ENCODE measurements at places on chromosomes 6 and 20.

DNA sequence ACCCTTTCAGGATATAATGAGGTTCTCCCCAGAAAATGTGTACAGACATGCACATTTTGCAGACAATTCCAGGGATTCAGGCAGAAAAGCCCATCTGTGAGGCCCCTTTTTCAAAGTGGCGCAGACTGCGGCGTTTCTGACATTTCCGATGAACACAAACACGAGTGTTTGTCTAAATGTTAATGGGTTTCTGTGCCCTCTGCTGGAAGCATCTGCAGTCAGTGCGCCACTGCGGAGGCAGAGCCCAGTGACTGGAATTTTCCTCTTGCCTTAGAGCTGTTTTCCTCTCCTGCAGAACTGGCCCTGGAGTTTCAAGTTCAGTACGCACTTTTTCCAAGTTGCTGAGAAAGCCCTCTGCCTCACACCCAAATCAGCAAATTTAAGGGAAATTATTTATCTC is 15.3 kb downstream of the ANKRD60 start:
- peak; percentile 58 for ATAC-seq

DNA sequence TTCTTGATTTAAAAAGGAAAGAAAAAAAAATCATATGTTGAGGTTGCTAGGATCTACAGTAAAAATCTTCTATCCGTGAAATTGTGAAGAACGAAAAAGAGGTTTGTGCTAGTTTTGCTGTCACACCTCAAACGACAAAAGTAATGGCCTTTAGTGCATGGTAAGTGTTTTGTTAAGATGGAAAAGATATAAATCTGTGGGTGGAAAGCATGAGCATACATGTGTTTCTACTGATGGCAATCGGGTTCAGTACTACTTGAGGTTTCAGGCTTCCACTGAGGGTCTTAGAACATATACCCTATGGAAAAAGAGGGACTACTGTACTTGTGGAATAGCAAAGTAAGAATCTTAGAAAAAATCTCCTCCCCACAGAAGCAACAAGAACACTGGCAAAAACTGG is 58.0 kb downstream of the AHI1 start:
- ATAC-seq: no peak

- no peak for ATAC-seq
Measured at GRCh38 chr6:16406966-16407365, 168.6 kb downstream of the GMPR start.

- ATAC-seq: no peak
Measured at GRCh38 chr6:102387326-102388033, 994.0 kb downstream of the GRIK2 start.

DNA sequence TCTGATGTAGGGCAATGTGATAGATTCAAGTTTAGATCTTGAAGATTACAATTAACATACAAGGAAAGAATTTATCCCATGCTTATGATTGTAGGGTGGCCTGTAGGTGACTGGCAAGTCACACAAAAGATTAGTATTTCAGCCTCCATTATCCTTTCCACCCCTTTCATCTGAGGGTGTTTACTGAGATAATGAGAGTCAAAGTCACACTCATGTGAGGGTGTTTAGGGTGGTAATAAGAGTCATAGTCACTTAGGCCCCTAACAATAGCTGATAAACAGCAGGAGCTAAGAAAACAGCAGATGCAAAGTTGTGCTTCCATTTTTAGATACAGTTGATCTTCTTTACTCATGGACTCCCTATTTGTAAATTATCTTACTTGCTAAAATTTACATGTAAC is 11.4 kb downstream of the FAM184A start:
- ATAC-seq: no peak

DNA sequence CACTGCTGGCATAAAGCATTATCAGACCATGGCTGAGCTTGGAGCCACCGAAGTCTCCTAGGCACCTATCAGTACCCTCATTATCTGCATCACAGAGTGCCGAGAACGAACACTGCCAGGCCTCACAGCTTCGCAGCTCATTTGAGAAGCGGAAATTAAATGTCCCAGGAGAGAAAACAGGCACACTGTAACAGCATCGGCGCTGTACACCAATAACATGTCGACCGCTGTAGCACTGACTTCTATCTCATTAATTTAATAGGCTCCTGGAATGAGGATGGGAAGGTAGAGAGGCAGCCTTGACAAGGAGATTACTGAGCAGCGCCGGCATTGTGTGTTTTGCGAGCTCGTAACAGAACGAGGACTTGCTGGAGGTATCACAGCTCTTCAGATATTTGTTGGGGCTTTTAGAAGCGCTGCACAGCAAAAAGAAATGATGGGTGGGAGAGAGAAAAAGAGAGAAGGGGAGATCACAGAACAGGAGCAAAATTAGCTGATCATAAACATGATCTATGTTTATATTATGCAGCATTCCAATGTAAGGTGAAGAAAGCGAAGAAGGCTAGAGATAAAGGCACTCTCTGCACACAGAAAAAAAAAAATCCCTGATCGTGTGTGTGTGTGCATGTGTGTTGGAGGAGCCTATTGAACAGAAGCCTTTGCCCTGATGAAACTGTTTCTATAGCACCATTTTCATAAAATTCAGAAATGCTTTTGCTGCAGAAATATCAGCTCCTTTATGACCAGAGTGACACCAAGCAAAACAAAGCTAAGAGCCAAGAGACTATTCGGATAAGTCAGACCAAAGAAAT is 29.2 kb downstream of the ID4 start:
- ATAC-seq: peak; percentile 58

DNA sequence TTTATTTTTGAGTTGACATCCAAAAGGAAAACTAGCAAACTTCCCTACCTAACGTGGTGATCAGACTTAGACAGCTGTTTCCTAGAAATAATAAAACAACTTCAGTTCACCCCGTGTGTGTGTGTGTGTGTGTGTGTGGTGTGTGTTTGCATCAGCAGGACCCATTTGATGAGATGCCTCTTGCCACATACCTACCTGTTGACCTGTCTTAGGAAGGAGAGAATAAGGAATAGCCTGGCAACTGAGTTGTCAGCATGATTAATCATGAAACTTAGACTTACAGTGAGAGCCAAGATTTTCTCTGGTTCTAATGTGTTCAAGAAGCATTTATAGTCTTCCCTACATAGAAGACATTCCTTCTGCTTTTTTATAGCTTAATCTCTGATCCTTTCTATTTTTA is 16.1 kb upstream of the PBOV1 start:
- no peak for ATAC-seq

GRCh38 chr20:14355791-14356190 is 18.4 kb upstream of the FLRT3 start:
- ATAC-seq: no peak

DNA sequence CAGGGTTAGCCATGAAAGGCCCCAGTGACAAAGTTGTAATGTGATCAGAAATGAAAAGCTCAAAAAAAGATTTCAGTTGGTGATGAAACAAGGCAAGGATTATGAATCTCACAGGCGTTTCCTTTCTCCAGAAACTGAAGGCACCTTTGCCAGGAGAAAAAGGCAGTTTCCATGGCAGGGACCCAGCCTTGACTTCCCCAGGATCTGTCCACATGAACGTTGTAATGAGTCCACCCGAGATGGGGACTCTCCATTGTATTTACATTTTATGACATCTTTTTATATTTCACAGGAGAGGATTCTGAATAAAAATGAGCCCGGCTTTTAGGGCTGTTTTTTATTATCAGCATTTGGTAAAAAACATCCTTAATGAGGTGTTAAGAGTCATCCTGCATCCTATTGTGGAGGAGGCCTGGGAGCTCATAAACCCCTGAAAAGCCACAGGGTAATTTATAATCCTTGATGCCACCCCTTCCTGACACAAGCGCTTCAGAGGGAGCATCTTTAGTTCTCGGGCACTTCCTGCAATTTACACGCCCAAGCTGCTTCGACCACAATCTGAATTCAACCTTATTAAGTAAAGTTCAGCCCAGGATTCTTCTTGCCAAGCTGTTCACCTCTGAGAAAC is 74.1 kb upstream of the SALL4 start:
- no peak for ATAC-seq

GRCh38 chr20:5510446-5510845 is 193.7 kb upstream of the PROKR2 start:
- peak; percentile 47 for ATAC-seq

- no peak for ATAC-seq
Measured at GRCh38 chr6:100463630-100464161, 1.0 kb downstream of the SIM1 start.

GRCh38 chr6:16754876-16755275 is 6.4 kb downstream of the ATXN1 start:
- ATAC-seq: no peak

DNA sequence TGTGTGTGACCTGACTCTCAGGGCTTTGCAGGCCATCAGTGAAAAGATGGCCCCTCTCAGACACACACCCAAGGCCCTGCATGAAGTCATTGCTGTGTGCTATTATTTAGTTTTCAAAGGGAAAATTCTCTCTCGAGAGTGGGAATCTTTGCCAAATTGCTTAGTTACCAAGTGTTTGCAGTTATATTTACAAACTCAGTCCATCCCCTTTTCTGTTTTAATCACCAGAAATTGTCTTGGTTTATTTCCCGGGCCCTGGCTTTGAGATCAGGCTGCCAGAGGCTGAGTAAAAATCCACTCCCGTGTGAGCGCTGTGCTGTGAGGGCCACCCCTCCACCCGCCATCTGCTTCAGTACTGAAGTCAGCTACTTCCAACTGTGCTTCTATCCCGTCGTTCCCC is 163.1 kb downstream of the SOD2 start:
- ATAC-seq: no peak

- no peak for ATAC-seq
Measured at GRCh38 chr6:140345935-140346334, 971.5 kb upstream of the CITED2 start.

GRCh38 chr6:5499644-5500306 is 238.5 kb downstream of the FARS2 start:
- peak; percentile 10 for ATAC-seq

- ATAC-seq: no peak
Measured at GRCh38 chr6:40399888-40400457, 187.2 kb downstream of the LRFN2 start.

DNA sequence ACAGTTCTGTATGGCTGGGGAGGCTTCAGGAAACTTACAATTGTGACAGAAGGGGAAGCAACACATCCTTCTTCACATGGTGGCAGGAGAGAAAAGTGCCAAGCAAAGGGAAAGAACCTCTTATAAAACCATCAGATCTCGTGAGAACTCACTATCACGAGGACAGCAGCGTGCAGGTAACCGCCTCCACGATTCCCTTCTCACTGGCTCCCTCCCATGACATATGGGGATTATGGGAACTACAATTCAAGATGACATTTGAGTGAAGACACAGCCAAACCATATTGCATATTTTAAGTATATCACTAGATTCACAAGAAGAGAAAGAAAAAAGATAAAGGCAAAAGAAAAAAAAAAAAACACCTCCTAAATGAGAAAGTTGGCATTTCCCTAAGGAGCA is 431.9 kb upstream of the RGS17 start:
- no peak for ATAC-seq

DNA sequence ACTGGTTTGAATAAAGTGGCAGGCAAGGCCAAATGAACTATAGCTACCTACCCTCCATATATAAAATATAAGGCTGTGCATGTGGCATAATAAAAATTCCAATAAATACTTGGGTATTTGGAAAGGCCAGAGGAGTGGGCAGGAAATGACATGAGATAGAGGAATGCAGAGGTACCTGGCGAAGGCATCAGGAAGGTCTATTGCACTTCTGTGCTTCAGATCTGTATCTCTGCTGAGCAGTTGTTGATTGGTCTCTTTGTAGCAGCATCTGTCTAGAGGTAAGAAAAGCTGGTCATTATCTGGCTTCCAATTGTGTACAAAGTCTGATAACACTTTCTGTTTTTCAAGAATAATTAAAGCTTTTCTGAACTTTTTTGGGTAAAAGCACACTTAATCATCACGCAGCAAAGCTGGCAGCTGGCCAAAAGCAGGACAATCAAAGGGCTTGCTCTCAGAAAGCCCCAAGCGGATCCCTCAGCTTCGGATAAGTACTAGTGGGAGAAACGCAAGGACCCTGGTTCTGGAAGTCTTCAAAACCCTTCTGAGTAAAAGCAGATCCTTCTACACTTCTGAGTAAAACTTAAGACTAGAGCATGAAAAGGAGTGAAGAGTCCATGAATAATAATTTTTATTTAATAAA is 120.1 kb upstream of the TCF21 start:
- no peak for ATAC-seq
